Posterior vena cava (tissue), 2 donors: ENCODE measurements at places on chromosomes 2 and 18.

GRCh38 chr18:55314615-55315237 is 273.3 kb downstream of the TCF4 start:
- DNase-seq: no peak

GRCh38 chr2:134369220-134369902 is 115.5 kb downstream of the MGAT5 start:
- DNase-seq: no peak

DNA sequence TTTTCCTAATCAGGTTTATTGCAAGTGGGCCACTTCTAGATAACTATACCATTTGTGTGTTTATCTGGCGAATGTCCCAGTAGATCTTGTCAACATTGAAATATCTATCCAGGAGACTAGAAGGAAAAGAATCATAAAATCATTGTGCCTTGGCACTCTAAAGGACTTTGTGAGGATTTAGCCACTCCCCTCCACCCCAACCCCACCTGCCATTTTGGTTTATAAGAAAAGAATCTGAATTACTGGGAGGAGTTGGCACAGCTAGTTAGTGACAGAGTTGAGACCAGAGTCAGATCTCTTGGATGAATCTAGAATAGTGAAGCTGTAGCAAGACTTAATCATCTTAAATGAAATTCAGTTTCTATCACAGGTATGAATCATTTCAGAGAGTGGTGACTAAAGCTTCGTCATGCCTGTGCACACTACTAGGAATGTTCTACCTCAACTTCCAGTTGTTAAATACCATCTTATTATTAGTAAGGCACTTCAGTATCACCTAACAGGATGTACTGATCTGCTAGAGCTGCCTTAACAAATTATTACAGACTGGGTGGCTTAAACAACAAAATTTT is 212.7 kb upstream of the SLC14A2 start:
- no peak for DNase-seq

GRCh38 chr2:70728128-70728527 is 39.9 kb downstream of the ADD2 start:
- no peak for DNase-seq

DNA sequence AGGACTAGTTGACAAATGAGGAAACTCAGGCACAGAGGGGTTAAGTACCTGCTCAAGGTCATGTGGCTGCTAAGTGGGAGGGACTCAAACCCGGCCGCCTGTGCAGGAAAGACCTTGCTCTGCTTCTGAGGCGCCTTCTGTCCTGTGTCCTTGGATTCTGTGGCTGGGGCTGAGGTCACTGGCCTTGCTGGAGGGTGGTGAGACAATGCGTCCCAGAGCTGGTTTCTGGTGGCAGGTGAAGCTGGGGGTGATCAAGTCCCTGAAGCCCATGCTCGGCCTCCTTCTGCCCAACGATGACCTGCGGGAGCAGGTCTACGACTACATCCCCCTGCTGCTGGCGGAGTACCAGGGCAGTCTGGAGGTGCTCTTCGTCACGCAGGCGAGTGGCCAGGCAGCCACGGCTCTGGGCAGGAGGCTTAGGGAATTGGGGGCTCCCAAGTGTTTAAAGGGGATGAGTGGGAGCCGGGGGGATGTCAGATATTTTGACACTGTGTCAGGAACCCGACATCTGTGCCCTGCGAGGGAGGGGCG is 16.1 kb downstream of the MROH2A start:
- DNase-seq: no peak

- no peak for DNase-seq
Measured at GRCh38 chr2:241978670-241979069, 109.1 kb downstream of the RTP5 start.
